ENCODE measurements at places on chromosomes 5 and 9.

DNA sequence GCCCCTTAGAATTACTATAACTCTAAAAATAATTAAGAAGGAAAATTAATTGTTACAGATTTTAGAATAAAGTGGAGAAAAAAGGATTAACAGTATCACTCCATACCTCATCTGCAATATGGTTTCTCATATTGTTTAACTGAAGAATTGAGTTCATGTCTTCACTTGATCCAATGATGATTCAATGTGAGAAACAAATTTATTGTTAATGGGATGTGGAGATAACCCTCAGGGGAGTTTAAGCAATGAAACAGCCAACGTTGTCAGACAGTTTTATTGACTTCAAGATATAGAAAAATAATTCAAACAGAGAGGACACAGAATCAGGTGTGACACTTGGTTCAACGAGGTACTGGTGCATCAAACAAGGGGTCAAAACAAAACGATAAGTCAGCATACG, 665.2 kb upstream of the ACO1 start:
- no peak for DNase-seq

- no peak for DNase-seq
Measured at GRCh38 chr5:151617841-151618710, 26.9 kb upstream of the FAT2 start.

DNA sequence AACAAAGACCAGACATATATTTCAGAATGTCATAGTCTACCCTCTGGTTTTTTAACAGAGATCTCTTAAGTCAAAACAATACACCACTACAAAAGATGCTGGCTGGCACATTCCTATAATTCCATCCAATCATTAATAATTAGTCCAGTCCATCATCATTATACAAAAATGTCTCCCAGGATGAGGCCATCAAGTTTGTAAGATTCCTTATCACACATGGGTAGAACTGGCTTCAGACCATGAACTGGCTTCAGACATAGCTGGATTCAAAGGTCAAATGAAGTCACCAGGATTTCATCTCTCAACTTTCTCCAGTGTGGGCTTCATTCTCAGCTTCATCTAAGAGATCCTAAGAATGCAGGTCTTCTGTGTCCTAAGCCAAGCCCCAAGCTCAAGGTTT, 147.1 kb downstream of the ENC1 start:
- DNase-seq, result no peak

- DNase-seq, result no peak
Measured at GRCh38 chr5:105840800-105841199, 1829.9 kb downstream of the EFNA5 start.

GRCh38 chr9:135522137-135522877, 1.1 kb downstream of the LCN1 start:
- no peak for DNase-seq

GRCh38 chr5:91176288-91177016, 206.7 kb downstream of the ARRDC3 start:
- no peak for DNase-seq

- no peak for DNase-seq
Measured at GRCh38 chr9:130444565-130445221, at the start of gene ASS1. TSS of gene ASS1 (plus strand) at chr9:130444961. CDS start at chr9:130452229, 7,268 bp downstream.

DNA sequence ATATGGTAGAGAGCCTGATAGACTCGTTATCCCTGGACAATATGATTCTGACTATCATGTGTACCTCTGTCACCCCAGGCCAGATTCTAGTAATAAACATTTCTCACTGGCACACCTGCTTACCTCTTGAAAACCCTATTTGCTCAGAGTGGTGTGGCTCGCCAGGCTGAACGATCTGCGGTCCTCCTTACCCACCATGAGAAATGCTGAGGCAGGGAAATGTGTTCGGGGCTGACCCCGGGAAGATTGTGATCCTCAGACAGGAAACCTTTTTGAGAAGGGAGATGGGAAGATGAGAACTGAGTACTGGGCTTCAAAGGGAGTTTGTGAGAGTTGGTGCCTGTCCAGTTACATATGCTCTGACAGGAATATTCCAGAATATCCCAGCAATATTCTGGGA, 10.7 kb upstream of the PRXL2C start:
- DNase-seq, result no peak
